ENCODE measurements at places on chromosomes 11 and 22. TPM values are rescaled to one million over a fixed set of nuclear protein-coding genes. Genes with fewer than 3 reads are reported as not detected.

CFAP300 gene
- total RNA-seq: 0.47 TPM

RTN3 gene
- total RNA-seq: 44.2 TPM

FZD4 gene
- total RNA-seq: 110 TPM

SPINDOC gene
- 15.2 TPM for total RNA-seq

AKIP1 gene
- total RNA-seq: 24.0 TPM

TM7SF2 gene
- 10.9 TPM for total RNA-seq

RIMBP3B gene
- total RNA-seq: not detected

MGAT3 gene
- total RNA-seq: 0.47 TPM

CLMP gene
- total RNA-seq: 11.6 TPM

ANAPC15 gene
- 17.9 TPM for total RNA-seq

ACTN3 gene
- 0.09 TPM for total RNA-seq

SCGB2A2 gene
- total RNA-seq: not detected

ISX gene
- not detected for total RNA-seq

UBE2L6 gene
- total RNA-seq: 17.4 TPM

RAB38 gene
- total RNA-seq: 2.7 TPM

ADAMTS15 gene
- under 0.01 TPM for total RNA-seq
